ENCODE measurements at places on chromosomes 16 and 17.

GRCh38 chr17:64016231-64016784, 4.1 kb downstream of the ICAM2 start:
- H3K4me1 ChIP-seq = peaks cover 75% of the 10 kb centered on the region
- peaks cover 42% of the 10 kb centered on the region for H3K36me3 ChIP-seq
- DNase-seq = no peak
- H3K27ac ChIP-seq = peak overlapping the region; percentile 90
- H3K4me3 ChIP-seq = peak overlapping the region; percentile 72

GRCh38 chr17:82092995-82093751, 4.9 kb downstream of the FASN start:
- peak overlapping the region; percentile 36 for H3K4me3 ChIP-seq
- no peak for DNase-seq
- peaks cover 14% of the 10 kb centered on the region for H3K4me1 ChIP-seq

DNA sequence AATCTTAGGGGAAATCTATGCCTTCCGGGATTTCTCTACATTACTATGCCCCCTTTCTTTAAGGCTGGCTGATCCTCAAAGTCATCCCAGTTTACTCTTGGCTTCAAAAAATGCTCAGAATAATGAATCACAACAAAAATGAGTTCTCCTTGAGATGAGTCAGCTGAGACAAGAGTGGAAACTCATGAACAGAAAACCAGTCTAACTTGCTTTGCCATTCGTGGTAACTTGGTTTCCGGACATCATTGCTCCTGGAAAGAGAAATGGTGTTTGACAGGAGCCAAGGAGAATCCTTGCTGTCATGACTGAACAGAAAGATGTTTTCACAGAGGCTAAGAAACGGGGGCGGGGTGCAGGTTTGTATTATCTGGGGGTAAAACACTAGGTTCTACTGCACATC, 435.6 kb upstream of the DYNLRB2 start:
- H3K4me3 ChIP-seq = no peak overlapping the region
- no peak overlapping the region for H3K27ac ChIP-seq
- no peaks in the 10 kb centered on the region for H3K36me3 ChIP-seq
- H3K4me1 ChIP-seq = no peaks in the 10 kb centered on the region
- no peak for DNase-seq

DNA sequence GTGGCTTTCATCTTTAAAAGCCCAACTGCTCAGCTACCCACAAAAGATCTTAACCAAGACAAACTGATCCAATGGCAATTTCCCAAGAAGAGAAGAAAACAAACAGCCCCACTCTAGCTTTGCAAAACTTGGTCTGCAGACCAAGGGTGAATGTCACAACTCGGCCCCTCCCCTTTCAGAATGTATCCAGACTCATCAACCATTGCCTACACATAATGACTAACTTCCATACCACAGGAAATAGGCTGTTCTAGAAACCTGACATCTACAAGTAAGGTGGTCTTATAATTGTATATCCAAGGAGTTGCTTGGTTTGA, 16.0 kb downstream of the DCUN1D3 start:
- peak overlapping the region; percentile 45 for H3K27ac ChIP-seq
- H3K4me1 ChIP-seq = peaks cover 53% of the 10 kb centered on the region
- DNase-seq = no peak
- no peak overlapping the region for H3K4me3 ChIP-seq
- no peaks in the 10 kb centered on the region for H3K27me3 ChIP-seq
- H3K36me3 ChIP-seq = peaks cover 41% of the 10 kb centered on the region

GRCh38 chr17:72477491-72477890, 356.7 kb downstream of the SOX9 start:
- H3K27me3 ChIP-seq = peaks cover 45% of the 10 kb centered on the region
- no peak overlapping the region for H3K4me3 ChIP-seq
- H3K36me3 ChIP-seq = no peaks in the 10 kb centered on the region

- no peak for DNase-seq
- no peak overlapping the region for H3K27ac ChIP-seq
Measured at GRCh38 chr17:43548689-43549379, 2.7 kb upstream of the ETV4 start.

GRCh38 chr16:76661691-76662235, 384.6 kb downstream of the CNTNAP4 start:
- no peak overlapping the region for H3K4me3 ChIP-seq
- no peaks in the 10 kb centered on the region for H3K36me3 ChIP-seq
- no peaks in the 10 kb centered on the region for H3K27me3 ChIP-seq
- H3K4me1 ChIP-seq = no peaks in the 10 kb centered on the region
- no peak overlapping the region for H3K27ac ChIP-seq
- DNase-seq = no peak

DNA sequence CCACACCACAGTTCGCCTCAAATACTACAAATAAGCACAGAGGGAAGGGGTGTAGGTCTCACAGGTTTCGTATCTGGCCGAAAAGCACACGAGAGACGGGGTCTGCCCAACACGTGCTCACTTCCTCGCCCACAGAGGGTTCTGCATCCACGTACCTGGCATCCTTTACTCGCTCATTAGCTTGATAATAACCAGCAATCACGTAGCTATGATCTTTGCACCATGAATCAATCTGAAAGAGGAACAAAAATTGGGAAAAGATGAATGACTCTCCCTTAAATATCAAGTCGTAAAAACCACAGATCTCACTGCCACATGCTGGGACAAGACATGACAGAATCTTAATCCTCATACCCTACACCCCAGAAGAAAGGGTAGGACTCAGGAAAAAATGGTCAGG, 10.5 kb downstream of the EMC8 start:
- no peaks in the 10 kb centered on the region for H3K27me3 ChIP-seq
- peaks cover 31% of the 10 kb centered on the region for H3K4me1 ChIP-seq
- H3K36me3 ChIP-seq = peaks cover 91% of the 10 kb centered on the region
- no peak overlapping the region for H3K27ac ChIP-seq
- no peak for DNase-seq

GRCh38 chr16:7548796-7549318, 216.2 kb downstream of the RBFOX1 start:
- H3K27ac ChIP-seq = no peak overlapping the region
- H3K27me3 ChIP-seq = no peaks in the 10 kb centered on the region
- H3K4me1 ChIP-seq = no peaks in the 10 kb centered on the region
- H3K4me3 ChIP-seq = no peak overlapping the region

- H3K27me3 ChIP-seq = no peaks in the 10 kb centered on the region
- H3K27ac ChIP-seq = no peak overlapping the region
- H3K4me3 ChIP-seq = no peak overlapping the region
- peaks cover 7% of the 10 kb centered on the region for H3K4me1 ChIP-seq
Measured at GRCh38 chr16:12732600-12732999, 71.1 kb downstream of the CPPED1 start.

- H3K27ac ChIP-seq = no peak overlapping the region
- no peak overlapping the region for H3K4me3 ChIP-seq
- peaks cover 4% of the 10 kb centered on the region for H3K4me1 ChIP-seq
- H3K36me3 ChIP-seq = no peaks in the 10 kb centered on the region
Measured at GRCh38 chr17:45780921-45781320, 3.2 kb upstream of the CRHR1 start.

- no peaks in the 10 kb centered on the region for H3K36me3 ChIP-seq
- H3K27ac ChIP-seq = no peak overlapping the region
Measured at GRCh38 chr17:10046786-10047785, 142.0 kb upstream of the RCVRN start.

GRCh38 chr17:31859487-31860008, 504 bp upstream of the COPRS start:
- H3K27ac ChIP-seq = peak overlapping the region; percentile 76
- peaks cover 20% of the 10 kb centered on the region for H3K4me1 ChIP-seq
- peaks cover 52% of the 10 kb centered on the region for H3K36me3 ChIP-seq
- peak overlapping the region; percentile 74 for H3K4me3 ChIP-seq

- no peaks in the 10 kb centered on the region for H3K36me3 ChIP-seq
- no peak overlapping the region for H3K4me3 ChIP-seq
- DNase-seq = no peak
- no peaks in the 10 kb centered on the region for H3K27me3 ChIP-seq
Measured at GRCh38 chr17:70629902-70630301, 460.6 kb downstream of the KCNJ2 start.

GRCh38 chr16:19513377-19514053, 8.4 kb downstream of the GDE1 start:
- no peaks in the 10 kb centered on the region for H3K27me3 ChIP-seq
- DNase-seq = no peak
- no peak overlapping the region for H3K4me3 ChIP-seq
- H3K4me1 ChIP-seq = peaks cover 32% of the 10 kb centered on the region

- DNase-seq = no peak
- peaks cover 2% of the 10 kb centered on the region for H3K27me3 ChIP-seq
- H3K27ac ChIP-seq = no peak overlapping the region
- no peaks in the 10 kb centered on the region for H3K4me1 ChIP-seq
- no peak overlapping the region for H3K4me3 ChIP-seq
- no peaks in the 10 kb centered on the region for H3K36me3 ChIP-seq
Measured at GRCh38 chr17:70096861-70097260, 21.8 kb downstream of the KCNJ16 start.

- H3K4me3 ChIP-seq = peak overlapping the region; percentile 20
- H3K27me3 ChIP-seq = no peaks in the 10 kb centered on the region
- peak overlapping the region; percentile 40 for H3K27ac ChIP-seq
- H3K4me1 ChIP-seq = peaks cover 44% of the 10 kb centered on the region
- peaks cover 5% of the 10 kb centered on the region for H3K36me3 ChIP-seq
- no peak for DNase-seq
Measured at GRCh38 chr16:4617880-4618279, 3.2 kb upstream of the UBALD1 start.

- peaks cover 2% of the 10 kb centered on the region for H3K4me1 ChIP-seq
- no peak for DNase-seq
- H3K4me3 ChIP-seq = no peak overlapping the region
- H3K36me3 ChIP-seq = no peaks in the 10 kb centered on the region
- no peaks in the 10 kb centered on the region for H3K27me3 ChIP-seq
- H3K27ac ChIP-seq = no peak overlapping the region
Measured at GRCh38 chr17:71983828-71984227, 137.0 kb upstream of the SOX9 start.

DNA sequence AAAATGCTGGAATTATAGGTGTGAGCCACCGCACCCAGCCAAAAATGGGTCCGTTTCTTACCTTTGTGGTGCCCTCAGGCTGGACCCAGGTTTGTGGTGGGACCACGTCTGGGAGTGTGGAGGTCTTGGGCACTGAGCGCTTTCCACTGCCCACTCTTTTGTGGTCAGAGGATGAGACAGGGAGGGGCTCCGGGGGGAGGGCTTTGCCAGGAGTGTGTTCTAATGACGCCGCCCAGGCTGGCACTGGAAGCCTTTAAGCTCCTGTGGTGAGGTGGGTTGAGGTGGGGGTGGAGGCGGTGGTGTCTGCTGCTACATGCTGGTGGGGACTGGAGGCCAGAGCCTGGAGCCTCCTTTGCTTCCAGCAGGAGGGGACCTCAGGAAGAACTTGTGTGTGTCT, 12.8 kb upstream of the ADCY7 start:
- H3K4me1 ChIP-seq = peaks cover 4% of the 10 kb centered on the region
- H3K4me3 ChIP-seq = no peak overlapping the region
- no peaks in the 10 kb centered on the region for H3K36me3 ChIP-seq
- H3K27me3 ChIP-seq = no peaks in the 10 kb centered on the region

GRCh38 chr17:16932611-16933010, 39.3 kb downstream of the TNFRSF13B start:
- DNase-seq = no peak
- no peak overlapping the region for H3K27ac ChIP-seq
- H3K4me1 ChIP-seq = peaks cover 7% of the 10 kb centered on the region
- no peaks in the 10 kb centered on the region for H3K27me3 ChIP-seq
- H3K4me3 ChIP-seq = no peak overlapping the region
- H3K36me3 ChIP-seq = no peaks in the 10 kb centered on the region

GRCh38 chr16:31458073-31458843, 1.0 kb upstream of the ARMC5 start:
- peak overlapping the region; percentile 90 for H3K4me3 ChIP-seq
- DNase-seq = peak; percentile 73
- peak overlapping the region; percentile 99 for H3K27ac ChIP-seq

GRCh38 chr17:5220074-5220473, 14.6 kb downstream of the SCIMP start:
- H3K4me3 ChIP-seq = no peak overlapping the region
- H3K4me1 ChIP-seq = peaks cover 11% of the 10 kb centered on the region
- no peaks in the 10 kb centered on the region for H3K27me3 ChIP-seq
- peaks cover 3% of the 10 kb centered on the region for H3K36me3 ChIP-seq

DNA sequence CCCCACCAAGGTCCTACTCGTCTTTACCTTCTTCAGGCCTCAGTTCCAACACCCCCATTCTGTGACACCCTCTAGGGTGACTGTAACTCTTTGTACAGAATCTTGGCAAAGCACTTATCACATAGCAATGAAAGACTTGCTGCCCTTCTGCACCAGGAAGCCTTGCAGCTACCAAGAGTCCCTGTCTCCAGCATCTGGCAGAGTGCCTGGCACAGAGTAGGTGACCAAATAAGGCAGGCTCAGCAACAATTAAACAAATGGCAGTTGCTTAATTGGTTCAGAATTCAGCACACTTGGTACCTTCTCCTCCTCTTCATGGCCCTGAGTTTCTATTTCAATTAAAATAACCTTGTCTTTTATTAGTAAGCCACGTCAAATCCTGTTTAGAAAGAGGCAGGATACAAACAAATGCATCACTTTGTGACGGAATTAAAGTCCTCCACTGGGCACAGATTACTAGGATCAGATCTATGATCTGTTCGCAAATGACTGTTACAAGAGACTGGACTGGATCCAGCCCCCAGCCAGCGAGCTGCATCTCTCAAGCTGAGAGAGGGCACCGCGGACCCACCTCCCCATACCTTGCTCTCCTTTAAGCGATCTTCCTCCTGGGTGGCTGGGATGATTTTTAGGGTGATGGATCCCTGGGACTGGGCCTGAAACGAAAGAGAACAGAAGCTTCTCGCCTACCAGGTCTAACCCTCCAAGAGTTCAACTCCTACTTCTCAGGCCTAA, 9.4 kb downstream of the MPP3 start:
- no peak overlapping the region for H3K4me3 ChIP-seq
- H3K27me3 ChIP-seq = no peaks in the 10 kb centered on the region
- DNase-seq = no peak
- no peaks in the 10 kb centered on the region for H3K4me1 ChIP-seq
- H3K27ac ChIP-seq = no peak overlapping the region

DNA sequence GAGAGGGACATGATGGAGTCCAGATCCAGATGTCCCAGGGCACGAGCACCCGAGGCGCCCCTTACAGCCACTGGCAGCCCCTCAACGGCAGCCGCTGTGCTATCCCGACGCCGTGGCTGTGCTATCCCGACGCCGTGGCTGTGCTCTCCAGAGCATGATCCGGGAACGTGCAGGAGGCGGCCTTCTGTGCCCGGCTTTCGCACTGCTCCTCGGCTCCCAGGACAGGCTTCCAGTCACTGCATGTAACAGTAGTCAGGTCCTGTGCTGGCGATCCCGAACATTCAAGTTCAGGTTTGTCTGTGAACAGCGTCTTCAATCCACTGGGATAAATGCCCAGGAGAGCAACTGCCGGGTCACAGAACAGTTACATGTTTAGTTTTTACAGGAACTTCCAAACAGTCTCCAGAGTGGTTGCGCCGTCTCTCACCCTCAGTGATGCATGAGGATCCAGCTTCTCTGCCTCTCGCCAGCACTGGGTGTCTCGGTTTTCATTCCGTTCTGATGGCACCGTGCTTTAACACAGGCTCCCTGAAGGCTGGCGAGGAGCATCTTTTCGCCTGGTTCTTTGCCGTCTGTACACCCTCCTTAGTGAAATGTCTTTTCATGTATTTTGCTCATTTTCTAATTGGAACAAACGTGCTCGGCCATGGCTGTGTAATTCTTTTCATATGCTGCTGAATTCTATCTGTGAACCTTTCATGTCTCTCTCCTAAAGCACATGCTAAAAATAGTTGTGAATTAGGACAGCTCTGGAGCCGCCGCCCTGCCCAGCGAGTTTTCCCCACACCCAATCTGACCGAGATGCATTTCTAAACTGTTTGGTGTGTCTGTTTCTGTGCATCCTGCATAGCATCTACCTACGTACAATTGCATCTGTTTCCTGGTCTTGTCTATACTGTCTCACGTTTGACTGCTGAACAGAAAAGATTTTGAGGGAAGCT, 72.6 kb upstream of the METRNL start:
- no peak for DNase-seq
- no peaks in the 10 kb centered on the region for H3K4me1 ChIP-seq
- no peak overlapping the region for H3K4me3 ChIP-seq
- no peaks in the 10 kb centered on the region for H3K27me3 ChIP-seq
- H3K27ac ChIP-seq = no peak overlapping the region

Data from activated T-cell treated with anti-CD3 and anti-CD28 coated beads, Interleukin-2, amount 50 U/mL, for 24 hours (primary cell).